ENCODE measurements at places on chromosomes 2 and 18. TPM values are rescaled to one million over a fixed set of nuclear protein-coding genes. Genes with fewer than 3 reads are reported as not detected.

Gene ABHD1
- 0.90 TPM for total RNA-seq

Gene MAP3K2
- 20.5 TPM for total RNA-seq

DNA sequence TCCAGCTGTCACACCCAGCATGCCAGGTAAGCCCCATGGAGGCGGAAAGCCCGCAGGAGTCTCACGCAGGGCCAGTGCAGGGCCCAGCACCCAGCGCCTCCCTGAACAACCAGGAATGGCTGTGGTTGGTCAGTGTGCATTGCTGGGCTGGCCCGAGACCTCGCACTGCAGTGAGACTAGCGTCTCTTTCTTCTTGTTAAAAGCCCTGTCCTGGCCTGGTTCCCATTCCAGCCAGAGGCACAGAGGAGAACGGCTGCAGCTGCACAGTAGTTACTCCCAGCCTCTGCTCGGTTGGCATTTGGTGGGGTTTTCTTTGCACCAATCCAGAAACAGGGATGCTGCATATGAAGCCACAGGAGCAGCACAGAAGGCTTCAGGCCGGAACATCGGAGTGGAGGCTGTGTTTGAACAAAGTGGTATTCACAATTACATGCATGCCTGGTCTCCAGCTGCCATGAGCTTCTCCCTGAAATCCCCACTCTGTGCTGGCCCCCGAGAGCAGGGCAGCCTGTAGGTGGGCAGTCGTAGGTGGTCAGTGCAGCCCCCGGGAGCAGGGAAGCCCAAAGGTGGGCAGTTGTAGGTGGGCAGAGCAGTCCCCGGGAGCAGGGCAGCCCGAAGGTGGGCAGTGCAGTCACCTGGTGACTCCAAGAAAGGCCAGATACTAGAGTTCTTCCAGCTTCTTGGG lies 163.7 kb upstream of the PXDN start:
- peak; percentile 49 for DNase-seq

GRCh38 chr2:72781480-72781879 lies 44.4 kb downstream of the EXOC6B start:
- DNase-seq = no peak
